Stimulated activated CD8-positive, alpha-beta memory T cell treated with anti-CD3 and anti-CD28 coated beads, Interleukin-7, amount 100 ng/mL, for 1 hour (primary cell): ENCODE measurements at places on chromosomes 5 and 9.

DNA sequence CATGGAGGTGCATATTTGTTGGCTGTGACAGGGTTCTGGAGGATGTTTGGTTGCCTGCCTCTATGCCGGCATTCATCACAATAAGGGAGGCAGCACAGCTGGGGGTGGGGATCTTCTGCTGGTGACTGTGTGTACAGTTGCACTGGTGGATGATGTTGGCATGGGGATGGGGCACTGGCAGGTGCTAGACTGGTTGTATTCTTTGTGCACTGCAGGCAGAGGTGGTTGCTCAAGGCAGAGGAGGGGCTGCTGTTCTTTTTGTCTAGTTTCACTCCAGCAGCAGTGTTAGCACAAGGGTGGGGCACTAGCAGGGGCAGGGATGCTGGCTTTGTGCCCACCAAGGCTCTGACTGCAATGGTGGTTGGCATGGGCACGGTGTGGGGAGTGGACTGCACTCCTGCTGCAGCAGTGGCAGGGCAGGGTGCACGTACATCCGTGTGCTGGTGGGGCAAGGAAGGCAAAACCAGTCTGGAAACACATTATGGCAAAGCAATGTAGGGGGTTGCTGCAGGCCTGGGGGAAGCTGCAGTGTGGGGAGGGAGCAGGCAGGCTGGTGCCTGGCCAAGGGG, 69.3 kb downstream of the ISOC1 start:
- DNase-seq = no peak

- no peak for DNase-seq
Observed at GRCh38 chr9:125887172-125887571, 140.0 kb downstream of the PBX3 start.

DNA sequence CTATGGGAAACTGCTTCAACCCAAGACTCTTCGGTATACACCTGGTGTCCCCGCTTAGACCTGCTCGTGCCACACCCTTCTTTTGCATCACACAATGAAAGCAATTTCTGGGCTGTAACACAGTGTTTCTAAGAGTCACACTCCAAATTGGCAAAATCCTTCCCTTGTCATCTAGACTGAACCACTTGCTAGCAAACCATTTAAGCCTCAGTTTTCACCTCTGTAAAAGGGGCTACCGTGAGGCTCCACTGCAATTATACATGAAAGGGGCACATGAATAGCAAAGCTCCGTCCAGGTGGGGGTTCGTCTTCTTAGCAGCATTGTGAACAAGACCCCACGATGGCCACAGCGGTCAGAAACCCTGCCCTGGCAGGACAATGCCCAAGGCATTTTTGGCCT, 166.8 kb downstream of the PAX5 start:
- DNase-seq = no peak

GRCh38 chr9:94860678-94861588, 134.4 kb downstream of the AOPEP start:
- peak; percentile 37 for DNase-seq

- no peak for DNase-seq
Observed at GRCh38 chr5:133049726-133050048, 2.1 kb upstream of the HSPA4 start.

- no peak for DNase-seq
Observed at GRCh38 chr5:3598207-3598606, 2.6 kb downstream of the IRX1 start.

DNA sequence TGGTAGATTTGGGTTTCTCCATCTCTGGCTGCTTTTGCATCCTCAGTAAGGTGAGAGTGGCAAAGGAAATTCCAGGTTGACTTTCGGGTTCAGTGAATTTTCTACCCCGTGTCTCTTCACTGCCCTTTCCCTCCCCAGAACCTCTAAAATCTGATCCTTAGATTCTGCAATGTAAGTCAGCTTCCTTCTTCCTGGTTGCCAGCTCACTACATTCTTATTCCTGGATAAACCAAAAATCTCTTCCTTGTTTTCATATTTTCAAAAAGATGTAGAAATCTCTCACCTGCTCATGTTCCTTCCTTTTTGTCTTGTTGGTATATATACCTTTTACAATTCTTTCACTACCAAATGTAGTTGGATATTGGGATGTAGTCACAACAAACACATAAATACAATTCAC, 145.8 kb downstream of the TMC1 start:
- no peak for DNase-seq

GRCh38 chr9:96062031-96062430, 186.5 kb downstream of the ERCC6L2 start:
- no peak for DNase-seq

- no peak for DNase-seq
Observed at GRCh38 chr9:121564504-121565260, 65.0 kb upstream of the GGTA1 start.

- no peak for DNase-seq
Observed at GRCh38 chr9:117413346-117414219, 1.3 kb downstream of the ASTN2 start.

- no peak for DNase-seq
Observed at GRCh38 chr9:3337515-3338225, 188.1 kb downstream of the RFX3 start.

DNA sequence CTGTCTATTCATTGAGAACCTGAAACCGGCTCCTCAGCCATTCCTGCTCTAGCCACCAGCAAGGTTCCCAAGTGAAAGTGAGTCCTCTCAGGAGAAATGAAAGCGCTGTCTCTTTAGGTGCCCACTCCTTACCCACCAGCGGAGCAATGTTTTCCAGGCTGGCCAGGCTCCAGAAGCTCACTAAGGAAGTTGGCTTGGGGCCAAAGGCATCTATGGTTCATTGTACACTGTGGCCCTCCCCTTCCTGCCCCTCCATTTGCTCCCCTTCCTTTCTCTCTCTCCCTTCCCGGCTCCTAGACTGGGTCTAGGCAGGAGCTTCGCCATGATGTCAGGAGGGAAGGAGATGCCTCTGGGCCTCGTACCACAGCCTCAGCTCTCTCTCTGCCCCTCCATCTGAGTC, 1.1 kb upstream of the GABRP start:
- no peak for DNase-seq

DNA sequence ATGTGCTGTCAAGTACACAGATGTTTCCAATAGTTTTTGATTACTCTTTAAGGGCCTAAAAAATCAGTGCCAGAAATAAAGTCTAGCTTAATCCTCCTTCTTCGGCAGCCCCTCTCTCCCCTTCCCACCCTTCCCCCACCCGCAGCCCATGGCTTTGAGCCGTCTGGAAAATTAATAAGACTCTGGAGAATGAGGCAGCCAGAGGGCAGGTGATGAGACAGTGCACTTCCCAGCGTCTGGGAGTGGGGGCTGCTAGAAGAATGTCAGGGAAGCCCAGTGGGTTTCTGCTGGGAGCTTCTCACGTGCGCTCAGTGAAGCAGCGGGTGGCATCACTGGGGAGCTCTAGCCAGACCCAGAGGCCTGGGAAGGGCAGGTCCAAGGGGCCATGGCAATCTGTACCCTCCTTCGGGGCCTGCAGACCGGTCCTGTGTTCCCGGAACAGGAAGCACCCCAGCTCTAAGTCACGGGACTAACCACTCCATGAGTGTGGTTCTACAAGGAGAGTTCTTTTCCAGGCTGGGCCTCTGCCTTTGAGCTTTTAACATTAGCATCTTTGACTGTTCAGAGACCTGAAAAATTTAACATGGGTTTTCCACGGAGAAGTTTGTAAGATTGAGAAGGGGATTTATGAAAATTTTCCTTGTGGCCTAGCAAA, 164.8 kb upstream of the OTULINL start:
- DNase-seq = no peak

- no peak for DNase-seq
Observed at GRCh38 chr5:87069974-87070608, 197.6 kb upstream of the RASA1 start.

DNA sequence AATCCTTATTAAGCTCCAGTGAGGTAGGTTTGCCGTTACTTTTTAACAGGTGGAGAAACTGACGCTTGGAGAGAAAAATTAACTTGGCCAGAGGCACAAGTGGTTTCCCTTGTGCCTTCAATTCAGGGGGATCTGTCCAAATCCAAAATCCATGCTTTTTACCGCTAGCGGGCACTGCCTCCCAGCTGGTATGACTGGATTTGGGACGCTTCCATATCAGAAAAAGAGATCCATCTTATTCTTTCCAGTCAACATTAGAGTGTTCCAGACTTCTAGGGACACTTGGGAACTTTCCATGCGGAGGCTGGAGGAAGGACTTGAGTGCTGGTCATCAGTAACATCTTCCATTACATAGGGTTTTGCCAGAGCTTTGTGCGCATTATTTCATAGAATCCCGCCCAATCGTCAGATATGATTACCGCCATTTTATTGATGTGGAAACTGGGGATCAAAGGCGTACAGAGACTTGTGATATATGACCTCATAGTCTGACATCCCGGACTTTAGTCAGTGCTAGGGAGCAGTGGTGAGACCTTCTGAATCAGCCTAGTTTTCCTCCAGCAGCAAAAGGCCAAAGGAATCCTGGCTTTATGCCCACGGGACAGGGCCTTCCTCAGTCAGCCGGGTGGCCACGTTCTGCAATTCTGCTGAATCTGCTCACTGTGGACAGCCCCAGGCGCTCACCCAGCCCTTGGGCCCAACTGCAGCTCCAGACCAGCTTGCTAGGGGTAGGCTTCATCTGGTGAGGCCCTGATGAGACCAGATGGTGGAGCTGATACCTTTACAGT, 1.1 kb upstream of the GNPDA1 start:
- DNase-seq = no peak

DNA sequence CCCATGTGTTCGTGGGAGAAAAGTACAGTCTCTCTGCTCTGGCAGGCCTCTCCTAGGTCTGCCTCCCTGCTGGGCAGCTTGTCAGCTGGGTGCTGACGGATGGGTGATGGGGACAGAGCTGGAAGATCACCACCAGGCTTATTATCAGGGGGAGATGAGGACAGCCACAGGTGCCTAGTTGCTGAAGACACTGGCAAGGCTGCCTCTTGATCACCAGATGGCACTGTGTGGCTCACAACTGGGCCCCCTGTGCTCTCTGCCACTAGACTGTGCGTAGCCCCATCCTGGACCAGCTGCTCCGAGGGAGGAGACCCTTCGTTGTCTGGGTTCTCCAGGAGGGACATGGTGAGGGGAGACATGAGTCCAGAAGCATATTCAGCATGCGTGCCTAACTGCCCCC, 73.0 kb downstream of the KIF24 start:
- no peak for DNase-seq

DNA sequence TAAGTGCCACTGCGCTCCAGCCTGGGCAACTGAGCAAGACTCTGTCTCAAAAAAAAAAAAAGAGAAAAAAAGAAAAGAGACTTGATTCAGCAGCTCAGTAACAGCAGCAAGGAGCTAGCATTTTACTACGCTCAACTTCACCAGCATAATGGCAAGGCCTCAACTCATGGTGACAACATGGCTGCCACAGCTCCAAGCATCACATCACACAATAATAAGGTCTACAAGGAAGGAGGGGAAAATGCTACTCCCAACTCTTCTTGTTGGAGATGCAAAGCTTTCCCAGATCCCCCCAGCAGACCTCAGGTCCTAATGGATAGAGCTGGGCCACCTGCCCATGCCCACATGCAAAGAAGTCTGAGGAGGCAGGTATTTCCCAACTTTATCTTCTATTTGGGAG, 86.2 kb upstream of the RAPGEF1 start:
- no peak for DNase-seq

- DNase-seq = no peak
Observed at GRCh38 chr5:174003795-174004194, 14.8 kb downstream of the C5orf47 start.

DNA sequence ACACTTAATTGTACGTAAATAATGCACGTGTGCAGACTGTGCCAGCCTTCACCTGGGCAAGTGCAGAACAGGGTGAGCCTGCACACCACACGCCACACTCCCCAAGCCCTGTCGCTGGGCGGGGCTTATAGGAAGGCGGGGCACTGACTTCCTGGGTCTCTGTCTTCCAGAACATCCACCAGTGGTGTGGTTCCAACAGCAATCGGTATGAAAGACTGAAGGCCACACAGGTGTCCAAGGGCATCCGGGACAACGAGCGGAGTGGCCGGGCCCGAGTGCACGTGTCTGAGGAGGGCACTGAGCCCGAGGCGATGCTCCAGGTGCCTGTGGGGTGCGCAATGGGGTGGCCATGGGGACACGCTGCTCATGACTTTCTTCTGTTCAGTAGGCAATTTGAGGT, 44.2 kb downstream of the GSN start:
- DNase-seq = no peak

DNA sequence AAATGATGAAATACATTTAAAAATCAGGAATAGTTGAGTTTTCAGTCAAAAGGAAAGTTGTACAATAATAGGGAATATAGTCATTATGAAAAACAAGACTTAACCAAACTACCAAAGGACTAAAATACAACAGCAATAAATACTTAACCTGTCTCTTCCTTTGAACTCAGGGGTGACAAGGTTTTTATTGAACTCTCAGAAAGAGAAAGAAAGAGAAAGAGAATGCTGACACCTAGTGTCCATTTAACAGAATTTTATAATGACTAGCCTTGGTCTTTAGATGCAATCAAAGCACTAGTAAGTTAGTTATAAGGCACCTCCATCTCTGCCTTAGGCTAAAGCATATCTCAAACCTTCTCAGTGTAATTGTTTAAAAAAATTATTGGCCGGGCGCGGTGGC, 47.5 kb downstream of the UIMC1 start:
- DNase-seq = no peak

- DNase-seq = no peak
Observed at GRCh38 chr5:60377826-60378225, 322.1 kb downstream of the DEPDC1B start.

DNA sequence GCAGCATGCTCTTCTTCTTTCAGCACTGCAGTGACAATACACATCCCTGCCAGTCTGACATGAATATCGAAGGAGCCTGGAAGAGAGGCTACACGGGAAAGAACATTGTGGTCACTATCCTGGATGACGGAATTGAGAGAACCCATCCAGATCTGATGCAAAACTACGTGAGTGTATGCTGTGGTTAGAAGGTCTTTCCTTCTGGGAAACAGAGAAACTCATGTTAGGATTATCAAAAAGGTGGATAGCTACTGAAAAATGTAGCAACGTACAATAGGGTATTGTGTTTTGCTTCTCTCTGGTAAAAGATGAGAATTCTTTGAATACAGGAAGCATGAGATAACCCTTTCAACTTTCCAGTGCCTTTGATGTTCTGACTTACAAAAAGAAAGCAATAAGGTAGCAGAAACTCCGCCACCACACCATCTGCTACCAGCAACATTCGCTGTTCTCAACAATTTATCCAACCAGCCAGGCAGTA, 133.3 kb downstream of the PCSK5 start:
- no peak for DNase-seq
